Activated CD8-positive, alpha-beta T cell treated with anti-CD3 and anti-CD28 coated beads for 36 hours (primary cell): ENCODE measurements at places on chromosomes 1 and 21. TPM values are rescaled to one million over a fixed set of nuclear protein-coding genes. Genes with fewer than 3 reads are reported as not detected.

Gene LRRC8B
- total RNA-seq, result 24.9 TPM

GRCh38 chr1:75265792-75266191 lies 131.6 kb downstream of the LHX8 start:
- no peak for DNase-seq

Gene CHODL
- total RNA-seq, result not detected

DNA sequence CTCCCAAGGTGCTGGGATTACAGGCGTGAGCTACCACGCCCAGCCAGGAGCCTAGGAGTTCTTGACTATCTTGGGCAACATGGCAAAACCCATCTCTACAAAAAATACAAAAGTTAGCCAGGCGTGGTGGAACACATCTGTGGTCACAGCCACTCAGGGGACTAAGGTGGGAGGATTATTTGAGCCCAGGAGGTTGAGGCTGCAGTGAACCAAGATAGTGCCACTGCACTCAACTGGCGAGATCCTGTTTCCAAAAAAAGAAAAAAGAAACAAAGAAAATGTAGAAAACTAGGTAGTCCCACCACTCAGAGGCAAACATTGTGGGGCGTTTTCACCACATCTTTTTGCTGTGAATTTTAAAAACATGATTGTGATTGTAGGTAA lies 141.3 kb downstream of the ZZZ3 start:
- no peak for DNase-seq

- no peak for DNase-seq
Measured at GRCh38 chr1:101181930-101182329, 54.9 kb upstream of the S1PR1 start.

Gene GBP6
- 0.61 TPM for total RNA-seq
